Fibroblast of skin of abdomen (primary cell): ENCODE measurements at places on chromosomes 11 and 22.

DNA sequence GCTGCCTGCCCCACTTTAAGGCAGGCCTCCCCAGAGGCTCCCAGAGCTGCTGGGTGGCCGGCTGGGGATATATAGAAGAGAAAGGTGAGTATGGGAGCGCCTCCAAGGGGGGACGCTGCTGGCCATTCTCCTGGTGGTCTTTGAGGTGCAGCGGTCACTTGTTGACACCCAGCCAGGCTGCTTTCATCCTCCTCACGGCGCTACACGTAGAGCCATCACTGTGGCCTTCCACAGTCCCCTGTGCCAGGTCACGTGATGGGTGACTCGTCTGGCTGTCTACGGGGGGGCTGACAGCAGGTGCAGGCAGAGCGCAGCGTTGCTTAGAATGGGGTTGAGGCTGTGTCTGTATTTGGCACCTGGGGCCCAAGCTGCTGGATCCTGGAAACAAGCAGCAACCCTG, 1.9 kb downstream of the ACR start:
- DNase-seq = no peak

- DNase-seq = peak; percentile 40
These were observed 13.2 kb upstream of the SHISAL1 start for GRCh38 chr22:44325718-44326490.

DNA sequence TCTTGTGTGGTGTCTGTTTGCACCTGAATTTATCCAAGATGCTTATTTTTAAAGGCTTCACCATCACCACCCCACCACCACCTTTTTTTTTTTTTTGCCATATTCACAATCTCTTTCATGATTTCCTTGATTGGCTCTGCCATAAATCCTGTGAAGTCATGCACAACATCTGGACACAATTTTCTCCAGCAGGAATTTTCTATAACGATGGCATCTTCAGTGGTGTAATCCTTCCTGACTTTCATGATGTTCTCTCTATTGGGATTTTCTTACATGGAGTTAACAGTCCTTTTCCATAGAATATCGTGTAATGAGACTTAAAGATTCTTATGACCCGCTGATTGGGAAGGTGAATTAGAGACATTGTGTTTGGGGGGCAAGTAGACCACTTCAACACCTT, 17.8 kb downstream of the ZFP91 start:
- DNase-seq = peak; percentile 27

DNA sequence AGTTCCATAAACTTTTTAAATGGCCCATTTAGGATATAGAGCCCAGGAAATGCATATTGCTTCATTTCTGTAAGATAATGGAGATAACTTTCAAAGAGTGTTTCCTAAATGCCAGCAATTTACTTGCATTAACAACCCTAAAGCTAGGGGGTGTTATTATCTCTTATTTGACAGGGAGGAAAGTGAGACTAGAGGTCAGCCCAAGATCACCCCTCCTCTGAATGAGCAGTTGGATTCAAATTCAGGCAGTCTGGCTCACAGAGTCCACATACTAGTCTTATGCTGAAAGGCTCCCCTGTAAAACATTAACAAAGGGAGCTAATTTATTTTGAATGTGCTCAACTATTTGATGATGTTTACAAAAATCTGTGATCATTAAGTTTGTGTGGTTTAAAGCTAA, 49.9 kb upstream of the TRIM77 start:
- no peak for DNase-seq

DNA sequence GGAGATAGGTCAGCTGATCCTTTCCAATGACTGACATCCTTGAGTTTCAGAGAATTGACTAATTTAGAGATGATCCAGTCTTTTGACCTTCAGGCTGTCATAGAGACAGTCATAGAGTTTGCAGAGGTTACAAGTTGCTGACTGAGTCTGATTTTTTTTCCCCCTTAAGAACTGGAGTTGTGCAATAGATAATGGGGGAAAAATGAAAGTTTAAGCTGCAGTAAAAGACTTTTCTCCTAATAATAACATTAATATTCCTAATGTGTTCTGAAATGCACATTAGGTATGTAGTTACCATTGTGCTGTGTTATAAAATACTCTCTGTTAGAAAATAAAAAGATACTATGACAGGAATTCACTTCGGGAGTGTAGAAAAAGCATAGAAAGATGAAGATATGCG, 876.9 kb upstream of the RAG2 start:
- no peak for DNase-seq

DNA sequence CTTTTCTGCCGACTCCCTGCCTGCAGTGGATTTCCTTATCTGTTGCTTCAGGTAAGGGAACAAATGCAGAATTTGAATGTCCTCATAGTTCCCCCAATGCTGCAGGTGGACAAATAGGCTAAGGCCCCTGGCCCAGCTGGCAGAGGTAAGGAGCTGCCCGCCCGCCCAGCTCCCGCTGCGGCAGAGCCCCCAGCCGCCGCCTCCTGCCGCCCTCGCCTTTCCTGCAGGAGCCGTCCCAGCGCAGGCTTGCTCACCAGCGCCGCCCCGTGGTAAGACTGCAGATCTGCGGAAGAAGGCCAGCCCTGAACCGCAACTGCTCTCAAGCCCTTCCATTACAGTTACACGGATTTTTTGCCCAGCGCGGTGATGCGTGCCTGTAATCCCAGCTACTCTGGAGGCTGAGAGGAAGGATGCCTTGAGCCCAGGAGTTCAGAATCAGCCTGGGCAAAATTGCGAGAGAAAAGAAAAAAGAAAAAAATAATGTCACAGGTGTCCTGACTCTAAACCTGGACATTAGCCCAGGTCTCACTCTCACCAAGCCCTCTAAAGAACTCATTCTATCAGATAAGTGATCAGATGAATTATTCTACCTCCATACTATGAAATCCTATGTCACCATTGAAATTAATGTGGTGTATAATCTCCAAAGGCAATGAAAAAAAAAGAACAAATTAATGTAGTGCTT, 51.2 kb upstream of the EMID1 start:
- DNase-seq = peak; percentile 63

- DNase-seq = peak; percentile 52
These were observed 171.3 kb downstream of the GRIK4 start for GRCh38 chr11:120682866-120683265.

- DNase-seq = no peak
These were observed 30.4 kb downstream of the OPCML start for GRCh38 chr11:133501643-133502539.

GRCh38 chr11:326842-327580, 6.4 kb upstream of the IFITM3 start:
- peak; percentile 32 for DNase-seq
